ENCODE measurements at places on chromosomes 1 and 21.

GRCh38 chr1:171295821-171296220 is 18.2 kb upstream of the FMO4 start:
- no peak for DNase-seq

DNA sequence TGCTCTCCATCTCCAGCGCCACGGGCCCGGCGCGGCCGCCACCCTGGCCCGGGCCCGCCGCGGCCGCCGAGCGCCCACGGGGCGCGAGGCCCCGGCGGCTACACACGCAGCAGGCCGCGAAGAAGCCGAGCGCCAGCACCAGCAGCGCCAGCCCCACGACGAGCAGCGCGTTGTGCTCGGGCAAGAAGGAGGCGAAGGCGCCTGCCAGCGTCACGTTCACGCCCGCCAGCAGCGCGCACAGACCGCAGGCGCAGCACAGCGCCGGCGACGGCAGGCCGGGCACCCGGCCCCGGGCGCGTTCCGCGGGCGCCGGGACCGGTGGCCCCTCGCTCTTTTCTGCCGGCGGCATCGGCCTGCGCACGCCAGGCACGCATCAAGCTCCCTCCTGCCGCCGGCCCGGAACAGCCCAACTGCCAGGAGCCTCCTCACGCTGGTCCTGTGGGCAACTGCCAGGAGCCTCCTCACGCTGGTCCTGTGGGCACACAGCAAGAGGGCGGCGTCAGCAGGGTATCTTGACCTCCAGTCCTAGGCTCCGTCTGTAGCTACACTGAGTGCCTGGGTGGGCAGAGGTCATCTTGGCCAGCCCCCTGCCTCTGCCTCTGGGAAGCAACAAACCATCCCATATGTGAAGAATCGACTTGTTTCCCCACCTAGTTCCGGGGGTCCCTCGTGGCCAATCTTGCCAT is 18.1 kb downstream of the KNCN start:
- peak; percentile 57 for DNase-seq

GRCh38 chr1:10677491-10678391 is 118.7 kb downstream of the CASZ1 start:
- no peak for DNase-seq

DNA sequence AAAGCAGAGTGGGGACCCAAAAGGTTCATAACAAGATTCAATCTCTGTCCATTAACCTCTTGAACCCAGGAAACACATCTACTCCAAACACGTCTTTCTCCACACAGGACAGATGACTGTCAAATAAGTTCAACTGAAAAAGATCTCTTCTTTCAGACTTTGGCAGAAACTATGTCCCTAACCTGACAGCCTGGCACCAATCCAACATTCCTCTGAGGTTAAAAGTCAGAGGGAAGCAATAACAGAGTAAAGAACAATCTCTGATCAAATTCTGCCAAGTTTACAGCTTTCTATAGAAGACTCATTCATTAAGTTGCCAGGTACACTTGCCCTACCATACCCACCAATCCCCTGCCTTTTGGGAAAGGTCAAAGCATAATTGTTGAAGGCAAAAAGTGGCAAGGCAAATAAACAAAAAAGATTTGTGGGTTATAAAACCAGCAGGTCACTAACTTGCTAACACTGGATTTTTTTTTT is 31.9 kb downstream of the OTUD7B start:
- DNase-seq = no peak

- no peak for DNase-seq
Measured at GRCh38 chr1:55635856-55636255, 420.7 kb upstream of the USP24 start.

GRCh38 chr1:28236656-28237322 is 865 bp downstream of the ATP5IF1 start:
- DNase-seq = no peak

- DNase-seq = no peak
Measured at GRCh38 chr1:213572912-213573647, 414.7 kb upstream of the PROX1 start.

GRCh38 chr1:50620680-50621329 is 197.6 kb upstream of the DMRTA2 start:
- DNase-seq = no peak

GRCh38 chr1:217369996-217370551 is 260.8 kb downstream of the GPATCH2 start:
- no peak for DNase-seq

DNA sequence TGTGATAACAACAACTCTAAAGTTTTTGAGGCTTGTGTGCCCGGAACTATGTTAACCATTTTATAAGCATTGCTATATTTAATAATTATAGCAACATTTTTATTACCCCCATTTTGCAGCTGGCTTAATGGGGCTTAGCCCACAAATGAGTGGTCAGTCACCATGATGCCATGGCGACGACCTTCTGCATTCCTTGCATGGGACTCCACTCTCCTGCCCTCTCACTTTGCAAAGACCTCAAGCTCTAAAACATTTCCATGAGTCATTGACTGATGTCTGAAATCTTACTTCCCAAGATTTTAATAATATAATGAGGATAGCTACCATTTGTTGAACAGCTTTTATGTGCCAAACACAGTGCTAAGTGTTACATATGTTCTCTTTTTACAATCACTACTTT is 15.4 kb downstream of the NGF start:
- no peak for DNase-seq
